ENCODE measurements at places on chromosomes 7 and 10. TPM values are rescaled to one million over a fixed set of nuclear protein-coding genes. Genes with fewer than 3 reads are reported as not detected.
A peak's percentile ranks its signal among the peaks of the same experiment; 100 is the strongest.

- no peak overlapping the region for H3K27ac ChIP-seq
- no peak overlapping the region for H3K4me3 ChIP-seq
- DNase-seq: peak; percentile 22
- H3K27me3 ChIP-seq: no peaks in the 10 kb centered on the region
- H3K4me1 ChIP-seq: no peaks in the 10 kb centered on the region
These were observed 87.7 kb upstream of the PRKCQ start for GRCh38 chr10:6667679-6668270.

DNA sequence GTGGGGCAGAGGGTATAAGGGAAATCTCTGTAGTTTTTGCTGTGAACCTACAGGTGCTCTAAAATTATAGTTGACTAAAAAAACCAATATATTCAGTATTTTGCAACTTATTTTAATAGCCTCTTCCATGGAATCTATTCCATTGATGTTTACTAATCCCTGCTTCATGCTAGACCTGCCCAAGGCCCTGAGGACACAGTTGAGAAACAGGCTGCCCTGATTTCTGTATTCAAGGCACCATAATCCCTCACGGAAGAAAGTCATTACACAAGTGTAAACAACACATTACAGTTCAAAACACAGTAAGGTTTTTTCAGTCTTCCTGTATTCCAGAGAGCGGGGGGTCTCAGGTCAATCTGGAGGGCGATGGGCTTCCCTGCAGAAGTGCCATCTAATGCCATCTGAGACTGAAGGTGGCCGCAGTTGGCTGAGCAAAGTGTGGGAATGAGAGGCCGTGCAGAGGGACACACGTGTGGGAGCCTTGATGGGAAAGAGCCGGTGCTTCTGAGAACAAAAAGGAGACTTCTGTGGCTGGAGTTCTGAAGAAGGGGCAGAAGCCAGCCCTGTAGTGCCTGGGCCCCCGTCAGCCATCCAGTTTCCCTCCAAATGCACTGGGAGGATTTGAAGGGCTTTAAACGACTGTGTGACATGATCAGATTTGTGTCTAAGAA lies 146.9 kb downstream of the PTPN20 start:
- no peaks in the 10 kb centered on the region for H3K36me3 ChIP-seq
- H3K27me3 ChIP-seq: no peaks in the 10 kb centered on the region
- no peak for DNase-seq
- no peak overlapping the region for H3K27ac ChIP-seq
- H3K4me3 ChIP-seq: no peak overlapping the region

DNA sequence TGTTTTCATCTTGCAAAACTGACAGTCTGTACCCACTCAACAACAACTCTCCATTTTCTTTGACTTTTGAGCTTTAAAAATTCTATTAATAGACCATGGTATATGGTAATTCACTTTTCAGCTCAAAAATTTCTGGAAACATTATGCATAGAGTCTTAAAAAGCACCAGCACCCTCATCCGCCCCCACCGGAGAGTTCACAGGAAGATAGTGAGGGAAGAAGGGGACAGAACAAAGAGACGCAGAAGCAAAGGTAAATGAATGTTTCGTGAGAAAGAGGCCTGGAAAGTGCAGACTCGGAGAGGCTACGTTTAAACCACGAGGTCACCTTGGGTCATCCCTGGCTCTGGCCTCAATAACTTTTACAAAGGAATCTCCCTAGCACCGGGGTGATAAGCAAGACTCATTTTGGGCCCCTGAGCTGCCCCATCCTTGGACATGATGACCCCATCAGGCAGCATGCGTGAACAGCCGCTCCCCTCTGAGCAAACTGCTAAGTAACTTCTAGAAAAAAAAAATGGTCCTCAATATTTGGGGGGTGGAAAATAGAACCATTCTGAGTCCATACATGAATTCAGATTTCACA lies 96.3 kb downstream of the CPXM2 start:
- H3K27ac ChIP-seq: no peak overlapping the region
- no peak overlapping the region for H3K4me3 ChIP-seq
- H3K4me1 ChIP-seq: no peaks in the 10 kb centered on the region

The CPVL gene
- total RNA-seq: 4.9 TPM

DNA sequence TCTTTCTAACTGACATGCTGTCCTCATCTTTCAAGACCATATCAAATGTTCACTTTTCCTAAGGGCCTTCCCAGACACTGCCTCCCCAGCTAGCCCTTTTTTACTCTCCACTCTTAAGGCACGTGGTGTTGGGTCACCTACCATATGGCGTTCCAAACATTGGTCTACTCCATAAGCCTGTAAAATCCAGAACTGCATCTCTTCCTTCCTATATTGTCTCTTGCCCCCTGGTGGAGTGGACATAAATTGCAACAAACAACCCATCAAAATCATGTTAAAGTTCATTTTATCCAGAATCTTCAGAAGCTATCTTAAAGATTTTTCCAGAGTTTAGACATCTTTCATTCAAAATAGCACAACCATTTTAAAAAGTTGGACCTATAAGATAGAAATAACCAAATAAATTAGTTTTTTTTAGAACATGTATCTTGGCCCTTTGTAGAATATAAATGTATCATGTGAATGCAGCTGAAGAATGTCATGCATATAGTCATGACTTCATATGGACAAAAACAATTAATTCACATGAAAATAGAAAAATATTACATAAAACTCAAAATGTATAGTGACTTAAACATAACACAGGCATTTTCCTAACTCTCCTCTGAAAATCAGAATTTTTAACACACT lies 180.6 kb upstream of the CHRM2 start:
- H3K4me1 ChIP-seq: no peaks in the 10 kb centered on the region
- no peak overlapping the region for H3K27ac ChIP-seq
- no peak overlapping the region for H3K4me3 ChIP-seq
- no peaks in the 10 kb centered on the region for H3K27me3 ChIP-seq
- DNase-seq: no peak

DNA sequence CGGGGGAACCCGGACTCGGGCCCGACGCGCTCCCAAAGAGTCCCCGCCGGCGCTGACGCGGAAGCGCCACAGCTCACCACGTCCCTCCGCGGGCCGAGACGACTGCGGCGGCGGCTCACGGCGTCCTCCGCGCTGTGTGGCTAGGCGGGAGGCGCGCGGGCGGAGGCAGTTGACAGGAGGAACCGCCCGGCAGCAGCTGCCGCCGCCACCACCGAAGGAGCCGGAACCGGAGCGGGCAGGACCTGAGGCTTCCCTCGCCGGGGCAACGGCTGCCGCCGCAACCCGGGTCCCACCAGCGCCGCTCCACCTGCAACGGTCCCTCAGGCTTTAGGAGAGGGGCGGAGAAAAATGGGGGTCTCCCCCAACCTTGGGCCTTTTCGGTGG lies 334 bp downstream of the ZNF800 start:
- no peaks in the 10 kb centered on the region for H3K36me3 ChIP-seq
- no peaks in the 10 kb centered on the region for H3K27me3 ChIP-seq
- peak overlapping the region; percentile 98 for H3K27ac ChIP-seq
- peak; percentile 42 for DNase-seq
- H3K4me3 ChIP-seq: peak overlapping the region; percentile 98
- no peaks in the 10 kb centered on the region for H3K4me1 ChIP-seq

GRCh38 chr7:70634071-70634470 lies 497.9 kb upstream of the GALNT17 start:
- H3K36me3 ChIP-seq: no peaks in the 10 kb centered on the region
- no peaks in the 10 kb centered on the region for H3K4me1 ChIP-seq
- H3K4me3 ChIP-seq: no peak overlapping the region
- H3K27me3 ChIP-seq: no peaks in the 10 kb centered on the region

GRCh38 chr10:122263971-122264370 lies 7.1 kb upstream of the BTBD16 start:
- H3K4me1 ChIP-seq: no peaks in the 10 kb centered on the region
- no peak for DNase-seq
- H3K4me3 ChIP-seq: no peak overlapping the region
- no peaks in the 10 kb centered on the region for H3K36me3 ChIP-seq
- H3K27me3 ChIP-seq: no peaks in the 10 kb centered on the region

DNA sequence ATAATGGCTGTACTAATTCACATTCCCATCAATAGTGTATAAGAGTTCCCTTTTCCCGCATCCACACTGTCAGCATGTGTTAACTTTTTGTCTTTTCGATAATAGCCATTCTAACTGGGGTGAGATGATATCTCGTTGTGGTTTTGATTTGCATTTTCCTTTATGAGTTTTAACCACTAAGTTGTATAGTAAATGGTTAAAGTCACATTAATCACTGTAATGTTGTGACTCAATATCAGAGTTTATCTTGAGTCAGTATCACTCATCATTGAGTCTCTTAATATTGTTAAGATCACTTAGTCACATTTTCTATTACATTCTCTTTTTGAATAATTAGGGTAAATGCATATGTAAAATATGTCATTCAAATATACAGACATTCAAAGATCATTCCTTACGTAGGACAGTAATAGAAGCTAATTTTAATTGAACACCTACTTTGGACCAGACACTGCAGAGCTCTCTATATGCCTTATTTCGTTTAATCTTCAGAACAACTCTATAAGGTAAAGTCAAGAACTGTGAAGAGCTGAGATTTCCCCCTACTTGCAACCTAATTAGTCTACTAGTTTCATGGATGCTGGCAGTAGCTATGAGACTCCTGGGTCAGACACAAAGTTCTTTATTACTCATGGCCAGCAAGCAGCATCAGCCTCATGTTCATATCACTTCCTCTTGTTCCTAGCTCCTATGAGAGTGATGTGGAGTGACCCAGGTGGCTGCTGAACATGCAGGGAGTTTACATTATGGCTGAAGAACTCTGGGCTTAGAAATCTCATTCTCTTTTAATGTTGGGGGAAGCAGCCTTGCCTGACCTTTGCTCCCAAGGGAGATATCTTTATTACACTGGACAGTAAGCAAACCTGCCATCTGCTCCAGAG lies 30.5 kb downstream of the CREB5 start:
- no peak for DNase-seq
- H3K4me3 ChIP-seq: no peak overlapping the region
- no peaks in the 10 kb centered on the region for H3K36me3 ChIP-seq
- no peak overlapping the region for H3K27ac ChIP-seq
- no peaks in the 10 kb centered on the region for H3K27me3 ChIP-seq

The PLCE1 gene
- 42.4 TPM for total RNA-seq

The MMD2 gene
- total RNA-seq: not detected

The COPS6 gene
- 110 TPM for total RNA-seq

The OR2A42 gene
- total RNA-seq: not detected

DNA sequence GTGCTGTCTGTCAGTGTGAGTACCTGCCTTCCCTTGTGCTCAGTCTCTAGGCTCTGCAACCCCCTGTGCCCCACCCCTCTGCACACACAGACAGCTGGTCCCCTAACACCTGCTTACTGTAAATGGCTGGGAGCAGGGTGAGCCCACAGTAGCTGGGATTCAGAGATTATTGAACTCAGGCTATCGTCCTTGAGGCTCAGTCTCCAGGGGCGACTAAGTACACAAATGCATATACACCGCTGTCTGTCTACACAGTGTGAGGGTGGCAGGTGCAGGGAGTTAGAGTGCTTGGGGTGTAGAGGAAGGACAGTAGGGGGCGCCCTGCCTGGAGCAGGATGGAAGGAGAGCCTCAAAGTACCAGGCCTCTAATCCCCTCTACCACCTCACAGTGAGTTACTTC lies 12.9 kb downstream of the UPP1 start:
- DNase-seq: no peak
- H3K27me3 ChIP-seq: no peaks in the 10 kb centered on the region
- no peak overlapping the region for H3K27ac ChIP-seq
- H3K4me1 ChIP-seq: no peaks in the 10 kb centered on the region
- H3K36me3 ChIP-seq: no peaks in the 10 kb centered on the region

The FAM221A gene
- total RNA-seq: 11.1 TPM

DNA sequence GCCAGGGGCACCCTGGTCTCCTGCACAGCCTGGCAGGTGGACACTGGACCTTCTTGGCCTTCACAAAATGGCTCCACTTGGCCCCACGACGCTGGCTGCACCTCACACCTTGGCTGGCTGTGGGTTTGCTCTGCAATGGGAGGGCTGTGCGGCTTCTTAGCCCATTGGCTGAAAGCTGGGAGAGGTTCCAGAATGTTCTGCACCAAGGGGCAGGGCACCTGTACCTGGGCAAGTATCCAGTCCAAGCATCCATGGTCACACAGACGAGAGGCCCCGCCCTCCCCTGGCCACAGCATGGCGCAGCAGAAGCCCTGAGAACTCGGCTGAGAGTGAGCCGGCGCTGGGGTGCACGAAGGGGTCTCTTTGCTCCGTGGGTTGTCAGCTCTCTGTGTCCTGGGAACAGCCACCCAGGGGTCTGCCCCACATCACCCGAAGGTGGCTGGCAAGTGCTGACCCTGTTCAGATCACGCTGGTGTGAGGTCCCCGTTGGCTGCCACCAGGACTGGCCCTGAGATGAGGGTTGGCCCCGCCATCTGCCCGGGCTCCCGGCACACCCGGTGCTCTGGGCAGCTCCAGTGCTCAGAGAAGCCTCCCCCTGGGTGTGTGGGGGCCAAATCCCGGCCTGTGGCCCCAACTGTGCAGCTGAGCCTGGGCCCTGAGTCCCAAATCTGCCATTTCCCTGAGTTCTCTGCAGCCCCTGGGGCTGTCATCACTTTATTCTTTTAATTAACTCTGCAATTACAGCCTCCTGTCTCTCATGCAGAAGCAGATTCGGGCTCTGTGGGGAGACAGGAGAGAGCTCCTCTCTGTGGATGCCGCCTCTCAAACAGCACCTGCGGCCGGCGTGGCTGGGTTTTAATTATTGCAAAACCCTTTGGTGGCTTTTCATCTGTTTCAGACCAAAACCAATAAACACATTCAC lies 19.4 kb upstream of the ADGRA1 start:
- no peaks in the 10 kb centered on the region for H3K27me3 ChIP-seq
- H3K36me3 ChIP-seq: no peaks in the 10 kb centered on the region
- H3K4me3 ChIP-seq: no peak overlapping the region
- no peak for DNase-seq
- H3K27ac ChIP-seq: no peak overlapping the region

The CCDC3 gene
- 2.1 TPM for total RNA-seq

The CTNNA3 gene
- 0.37 TPM for total RNA-seq

GRCh38 chr10:70648427-70648826 lies 23.9 kb upstream of the ADAMTS14 start:
- no peak for DNase-seq
- no peaks in the 10 kb centered on the region for H3K4me1 ChIP-seq
- H3K27ac ChIP-seq: no peak overlapping the region
- no peaks in the 10 kb centered on the region for H3K27me3 ChIP-seq
- no peaks in the 10 kb centered on the region for H3K36me3 ChIP-seq

GRCh38 chr7:49527182-49527581 lies 246.3 kb upstream of the VWC2 start:
- H3K36me3 ChIP-seq: no peaks in the 10 kb centered on the region
- no peak overlapping the region for H3K4me3 ChIP-seq
- no peaks in the 10 kb centered on the region for H3K27me3 ChIP-seq
- DNase-seq: no peak
- no peak overlapping the region for H3K27ac ChIP-seq

DNA sequence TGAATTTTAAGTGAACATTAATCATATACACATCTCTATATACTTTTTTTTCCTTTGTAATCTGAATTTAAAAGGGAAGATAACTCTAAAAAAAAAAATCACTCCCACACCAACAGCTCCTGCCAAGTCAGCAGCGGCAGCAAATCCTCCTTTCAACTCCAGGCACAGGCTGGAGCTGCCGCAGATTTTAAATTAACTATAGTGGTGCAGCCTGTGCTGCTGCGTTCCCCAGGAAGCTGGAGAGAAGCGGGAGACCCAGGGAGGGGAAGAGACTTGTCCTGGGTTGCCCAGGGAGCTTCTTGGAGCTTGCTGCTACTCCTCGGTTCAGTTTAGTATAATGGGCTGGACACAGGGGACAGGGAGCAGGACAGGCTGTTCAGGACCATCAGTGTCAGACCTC lies 32.6 kb upstream of the HSPB1 start:
- H3K4me3 ChIP-seq: no peak overlapping the region
- peaks cover 28% of the 10 kb centered on the region for H3K27me3 ChIP-seq
- H3K27ac ChIP-seq: no peak overlapping the region
- no peaks in the 10 kb centered on the region for H3K4me1 ChIP-seq
- DNase-seq: no peak

GRCh38 chr10:77925795-77926565 lies 575 bp downstream of the DLG5 start:
- H3K36me3 ChIP-seq: no peaks in the 10 kb centered on the region
- peak overlapping the region; percentile 53 for H3K27ac ChIP-seq
- peaks cover 3% of the 10 kb centered on the region for H3K27me3 ChIP-seq
- peak overlapping the region; percentile 80 for H3K4me3 ChIP-seq
- peak; percentile 70 for DNase-seq

Data from colonic mucosa (tissue), 4 donors.